ENCODE measurements at places on chromosomes 16 and 17. TPM values are rescaled to one million over a fixed set of nuclear protein-coding genes. Genes with fewer than 3 reads are reported as not detected.

Gene RHBDF1
- total RNA-seq = 23.6 TPM

Gene CBX8
- 2.4 TPM for total RNA-seq

Gene NPLOC4
- total RNA-seq = 85.1 TPM

Gene EFCAB5
- 1.1 TPM for total RNA-seq

Gene CDK3
- total RNA-seq = 2.4 TPM

Gene PSMD3
- total RNA-seq = 81.6 TPM

Gene TMEM170A
- total RNA-seq = 11.1 TPM

Gene ANKRD40CL
- not detected for total RNA-seq

Gene REXO5
- total RNA-seq = 3.8 TPM

Gene USP6
- 0.20 TPM for total RNA-seq

Gene ADAM11
- 43.3 TPM for total RNA-seq

Gene C1QTNF8
- not detected for total RNA-seq

Gene SULT1A3
- 11.4 TPM for total RNA-seq

Gene KRT39
- total RNA-seq = not detected

Gene TAC4
- total RNA-seq = 1.1 TPM

Gene ETV4
- 2.1 TPM for total RNA-seq

Gene RNF227
- 2.1 TPM for total RNA-seq

Gene PRSS8
- not detected for total RNA-seq

Gene SLC13A2
- total RNA-seq = not detected

Gene ITGAL
- total RNA-seq = 4.8 TPM

Gene EVPLL
- not detected for total RNA-seq

Gene MRTFB
- 53.3 TPM for total RNA-seq

Gene KRTAP1-3
- total RNA-seq = not detected

Gene MPV17L
- total RNA-seq = 7.2 TPM

Gene SDR42E1
- total RNA-seq = 2.6 TPM

Gene RAB11FIP4
- 7.7 TPM for total RNA-seq
